ENCODE measurements at places on chromosomes 4 and X.

GRCh38 chrX:138082896-138083295 is 517.0 kb downstream of the ZIC3 start:
- no peak for DNase-seq

DNA sequence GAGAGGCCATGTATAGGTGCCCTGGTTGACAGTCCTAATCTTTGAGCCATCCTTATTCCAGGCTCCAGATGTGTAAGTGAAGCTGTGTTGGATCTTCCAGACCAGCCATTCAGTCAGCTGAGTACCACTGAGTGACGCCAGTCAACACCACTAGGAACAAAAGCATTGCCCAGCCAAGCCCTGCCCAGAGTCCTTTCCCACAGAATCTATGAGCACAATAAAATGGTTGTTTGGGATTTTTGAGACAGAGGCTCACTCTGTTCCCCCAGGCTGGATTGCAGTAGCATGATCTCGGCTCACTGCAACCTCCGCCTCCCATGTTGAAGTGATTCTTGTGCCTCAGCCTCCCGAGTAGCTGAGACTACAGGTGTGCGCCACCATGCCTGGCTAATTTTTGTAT is 262.5 kb downstream of the BCOR start:
- no peak for DNase-seq

DNA sequence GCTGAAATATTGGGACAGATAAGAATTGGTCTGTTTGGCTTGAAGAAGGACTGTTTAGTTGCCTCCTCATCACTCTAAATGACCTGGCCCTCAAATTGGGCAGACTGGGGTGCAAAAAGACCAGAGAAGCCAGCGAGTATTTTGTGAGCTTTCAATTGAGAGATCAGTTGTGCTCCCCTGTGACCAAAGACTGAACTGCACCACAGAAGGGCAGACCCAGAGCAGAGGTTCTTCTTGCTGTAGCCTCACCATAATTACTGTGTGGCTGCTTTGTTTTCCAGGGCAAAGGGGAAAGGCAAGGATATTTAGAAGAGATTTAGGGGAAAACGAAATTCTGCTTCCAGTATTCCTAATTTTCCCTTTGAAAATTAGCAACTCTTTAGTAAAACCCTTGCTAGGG is 104.0 kb upstream of the MBNL3 start:
- no peak for DNase-seq

- DNase-seq = no peak
Observed at GRCh38 chrX:150503898-150504219, 64.6 kb upstream of the MTM1 start.

- no peak for DNase-seq
Observed at GRCh38 chrX:32155044-32155638, 1056.2 kb downstream of the DMD start.

GRCh38 chr4:81982846-81983540 is 390.8 kb downstream of the HNRNPD start:
- no peak for DNase-seq

DNA sequence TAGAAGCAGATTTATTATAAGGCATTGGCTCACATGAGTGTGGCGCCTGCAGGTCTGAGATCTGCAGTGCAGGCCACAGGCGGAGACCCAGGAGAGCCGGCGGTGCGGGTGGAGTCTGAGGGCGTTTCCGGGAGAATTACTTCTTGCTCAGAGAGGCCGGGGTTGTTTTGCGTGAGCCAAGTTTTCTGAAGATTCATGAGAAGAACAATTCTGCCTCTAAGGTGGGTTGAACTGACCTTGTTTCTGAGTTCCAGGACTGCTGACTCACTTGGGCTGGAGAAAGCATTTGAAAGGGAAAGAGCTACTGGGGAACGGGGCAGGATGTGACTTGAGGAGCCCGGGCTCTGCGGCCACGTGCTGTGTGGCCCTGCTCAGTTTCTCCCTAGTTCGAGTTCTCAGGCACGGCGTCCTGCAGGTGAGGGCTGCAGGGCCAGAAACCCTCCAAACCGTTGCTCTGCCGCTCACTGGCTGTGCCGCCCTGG is 36.7 kb upstream of the SORCS2 start:
- no peak for DNase-seq

DNA sequence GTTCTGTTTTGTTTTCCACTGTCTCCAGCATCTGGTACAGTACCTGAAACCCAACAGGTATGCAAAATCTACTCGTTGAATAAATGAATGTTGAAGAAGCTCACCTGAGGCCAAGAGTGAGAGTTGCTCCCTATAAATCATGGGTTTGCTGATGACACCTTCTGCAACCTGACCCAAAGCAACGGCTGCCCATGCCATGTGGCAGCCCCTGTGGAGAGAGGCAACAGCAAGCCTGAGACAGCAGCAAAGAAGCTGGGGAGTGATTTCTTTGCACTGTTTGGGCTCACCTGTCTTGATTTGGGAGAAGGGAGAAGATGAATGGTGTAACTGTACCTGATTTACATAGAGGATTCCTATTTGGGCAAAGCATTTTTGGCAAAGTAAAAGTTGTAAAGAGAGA is 119.8 kb upstream of the GPC4 start:
- no peak for DNase-seq

GRCh38 chr4:149793459-149793858 is 22.2 kb downstream of the IQCM start:
- DNase-seq = no peak

DNA sequence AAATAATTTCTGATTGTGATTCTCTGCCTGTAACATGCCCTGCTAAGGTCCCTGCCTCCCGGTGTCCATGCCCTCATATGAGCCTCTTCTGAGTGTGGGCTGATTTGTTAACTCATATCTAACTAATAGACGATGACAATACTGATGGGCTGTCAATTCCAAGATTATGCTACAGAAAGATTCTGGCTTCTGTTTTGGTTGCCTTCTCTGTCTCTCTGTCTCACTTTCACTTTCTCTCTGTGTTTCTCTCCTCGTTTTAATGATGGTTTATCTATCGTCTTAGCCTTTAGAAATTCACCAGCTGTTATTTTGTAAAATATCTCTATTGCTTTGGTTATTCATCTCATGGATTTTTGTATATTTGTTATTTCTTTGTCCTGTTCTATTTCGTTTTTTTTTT is 312.5 kb upstream of the ANXA10 start:
- DNase-seq = no peak

DNA sequence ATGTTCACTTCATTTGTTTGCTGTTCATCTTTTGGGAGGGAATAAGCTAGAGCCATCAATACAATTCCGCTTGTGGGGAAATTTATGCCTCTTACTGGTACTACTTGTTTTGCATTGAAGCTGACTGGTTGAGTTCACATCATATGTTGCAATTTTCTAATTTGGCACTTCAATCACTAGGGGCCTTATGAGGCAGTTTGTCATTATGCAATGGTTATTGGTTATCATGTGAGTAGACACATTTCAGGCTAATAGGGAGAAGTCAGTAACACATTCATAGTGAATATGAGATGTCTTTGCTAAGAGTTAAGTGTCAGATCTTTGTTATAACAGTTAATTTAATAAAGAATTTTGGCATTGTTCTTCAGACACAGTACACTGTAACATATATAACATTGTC is 5.0 kb downstream of the RPL36A start:
- no peak for DNase-seq

DNA sequence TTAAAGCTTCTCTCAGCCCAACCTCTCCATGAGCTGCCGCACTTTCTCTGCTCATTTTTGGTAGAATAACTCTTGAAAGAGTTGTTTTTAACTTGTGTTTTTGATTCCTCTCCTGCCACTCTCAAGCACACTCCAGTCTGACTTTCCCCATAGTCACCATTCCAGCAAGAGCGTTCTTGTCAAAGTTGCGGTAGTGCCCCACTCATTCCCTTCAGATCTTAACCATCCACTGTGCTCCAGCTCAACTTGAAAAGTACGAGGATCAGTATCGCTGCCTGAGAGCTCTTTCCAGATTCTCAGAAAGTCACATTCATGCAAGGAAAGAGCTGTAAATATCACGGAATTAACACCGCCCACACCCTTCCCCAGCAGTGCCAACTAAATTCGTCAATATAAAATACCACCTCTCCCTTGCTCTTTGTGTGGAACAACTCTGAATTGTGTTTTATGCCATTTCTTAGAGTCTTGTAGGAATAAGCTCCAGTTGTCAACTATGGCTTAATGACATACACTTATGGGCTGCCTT is 59.7 kb upstream of the IL15 start:
- DNase-seq = no peak

DNA sequence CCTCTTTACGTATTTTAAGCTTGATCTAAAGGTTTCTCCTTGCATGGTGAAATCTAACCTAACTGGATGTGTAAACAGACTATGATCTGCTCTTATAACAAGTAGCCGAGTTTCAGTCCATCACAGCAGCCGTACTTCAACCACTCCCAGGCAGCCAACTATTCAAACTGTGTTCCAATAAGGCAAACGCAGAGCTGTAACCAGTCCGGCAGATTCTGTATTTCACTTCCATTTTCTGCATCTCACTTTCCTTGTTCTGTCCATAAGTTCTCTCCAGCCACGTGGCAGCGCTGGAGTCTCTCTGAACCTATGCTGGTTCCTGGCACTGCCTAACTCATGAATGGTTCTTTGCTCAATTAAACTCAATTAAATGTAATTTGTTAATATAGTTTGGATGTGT is 132.6 kb downstream of the FHDC1 start:
- no peak for DNase-seq

DNA sequence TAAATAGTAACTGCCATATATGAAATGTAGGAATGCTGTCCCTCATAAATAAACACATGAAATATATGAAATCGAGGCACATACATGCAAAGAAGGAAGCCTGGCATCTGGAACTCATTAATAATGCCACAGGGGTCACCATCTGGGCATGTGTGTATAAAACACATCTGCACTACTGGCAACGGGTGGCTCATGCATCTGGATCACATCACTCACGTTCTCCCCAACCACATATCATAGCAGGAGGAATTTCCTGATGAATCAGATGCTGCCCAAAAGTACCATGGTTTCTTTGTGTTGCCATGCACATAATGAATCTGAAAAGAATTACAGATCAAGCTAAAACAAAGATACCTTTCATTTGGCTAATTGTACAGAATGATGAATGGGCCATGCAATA is 28.6 kb downstream of the RNF175 start:
- DNase-seq = no peak

GRCh38 chrX:19682712-19683331 is 167.5 kb upstream of the MAP3K15 start:
- DNase-seq = peak; percentile 83

- no peak for DNase-seq
Observed at GRCh38 chr4:184432127-184432922, 42.0 kb downstream of the IRF2 start.

- DNase-seq = no peak
Observed at GRCh38 chr4:53505947-53506346, 85.3 kb downstream of the LNX1 start.

GRCh38 chrX:28625223-28625622 is 38.0 kb downstream of the IL1RAPL1 start:
- no peak for DNase-seq

- no peak for DNase-seq
Observed at GRCh38 chrX:13167481-13168231, 123.2 kb upstream of the FAM9C start.

DNA sequence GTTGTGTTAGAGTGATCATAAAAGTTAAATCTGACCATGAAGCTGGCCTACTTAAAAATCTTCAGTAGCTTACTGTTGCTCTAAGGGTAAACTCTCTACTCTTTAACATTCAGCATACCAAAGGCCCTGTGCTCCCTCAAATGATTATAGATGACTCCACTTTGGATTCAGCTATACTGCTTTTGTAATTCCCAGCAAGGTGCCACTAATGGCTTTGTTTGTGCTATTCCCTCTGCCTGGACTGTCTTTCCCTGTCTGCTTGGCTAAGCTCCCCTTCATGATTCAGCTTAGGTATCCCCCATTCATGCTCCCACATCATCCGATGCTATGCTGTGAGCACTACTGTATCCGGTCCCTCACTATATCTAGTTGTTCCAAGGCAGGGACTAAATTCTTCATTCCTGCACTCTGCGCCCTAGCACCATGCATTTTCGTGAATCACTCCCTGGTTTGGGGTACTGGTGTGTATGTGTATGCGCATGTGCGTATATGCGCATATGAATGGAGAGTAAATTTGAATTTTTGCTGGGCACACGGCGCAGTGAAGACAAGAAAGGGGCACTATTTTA is 453 bp upstream of the PBDC1 start:
- no peak for DNase-seq

DNA sequence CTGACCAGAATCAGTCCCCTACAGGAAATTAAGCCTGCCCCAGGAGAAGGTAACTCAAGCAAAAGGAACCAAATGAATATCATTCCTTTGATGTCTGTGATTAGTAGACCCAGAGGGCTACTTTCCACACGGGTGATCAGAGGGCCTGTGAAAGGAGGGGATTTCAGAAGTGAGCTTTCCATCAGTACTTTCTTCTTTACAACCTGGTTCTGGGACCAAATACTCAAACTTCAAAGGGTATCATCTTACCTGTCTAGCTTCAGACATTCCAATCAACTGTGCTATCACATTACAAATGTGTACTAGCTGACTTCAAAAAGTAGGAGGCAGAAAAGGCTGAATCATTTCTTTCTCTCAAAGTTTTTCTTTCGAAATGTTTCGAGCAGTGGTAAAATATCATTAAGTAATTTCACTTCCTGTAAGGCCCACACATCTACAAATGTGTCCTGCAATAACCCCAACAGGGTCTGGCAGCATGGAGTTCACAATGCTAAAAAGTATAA is 23.9 kb downstream of the ACSL4 start:
- no peak for DNase-seq

DNA sequence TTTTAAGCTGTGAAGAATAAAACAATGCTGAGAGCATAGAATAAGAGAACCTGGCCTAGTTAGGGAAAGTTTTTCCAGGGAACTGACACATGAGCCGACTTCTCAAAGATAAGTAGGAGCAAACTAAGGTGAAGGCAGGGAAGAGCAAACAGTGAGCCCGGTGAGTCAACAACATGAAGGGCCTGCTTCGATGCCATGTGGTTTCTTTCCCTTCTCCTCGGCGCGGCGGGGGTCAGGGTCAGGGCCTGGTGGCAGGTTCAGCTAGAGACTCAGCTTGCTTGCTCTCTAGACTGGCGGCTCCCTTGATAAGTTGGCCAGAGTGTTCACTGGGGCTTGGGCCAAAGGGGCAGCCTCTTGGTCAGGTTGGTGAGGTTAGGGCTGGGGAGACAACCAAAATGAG is 81.1 kb downstream of the DLG3 start:
- no peak for DNase-seq

DNA sequence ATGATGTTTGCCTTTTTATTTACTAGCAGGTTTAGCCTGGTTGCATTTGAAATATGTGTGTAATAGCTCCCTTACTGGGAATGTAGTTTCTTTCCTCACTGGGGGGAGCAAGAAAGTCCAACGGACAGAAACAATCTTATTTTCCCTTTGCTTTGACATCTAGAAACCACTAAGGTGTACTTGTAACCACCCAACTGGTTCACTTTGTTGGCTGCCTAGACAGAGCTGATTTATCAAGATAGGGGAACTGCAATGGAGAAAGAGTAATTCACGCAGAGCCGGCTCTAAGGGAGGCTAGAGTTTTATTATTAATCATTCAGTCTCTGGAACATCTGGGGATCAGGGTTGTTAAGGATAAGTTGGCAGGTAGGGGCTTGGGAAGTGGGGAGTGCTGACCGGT is 30.3 kb downstream of the XG start:
- DNase-seq = no peak

All from CD4-positive, alpha-beta T cell treated with Interferon gamma for 1 hour (primary cell).